Activated CD4-positive, alpha-beta T cell treated with anti-CD3 and anti-CD28 coated beads, Interleukin-2, amount 50 U/mL, for 24 hours (primary cell): ENCODE measurements at places on chromosomes 13 and 19.

DNA sequence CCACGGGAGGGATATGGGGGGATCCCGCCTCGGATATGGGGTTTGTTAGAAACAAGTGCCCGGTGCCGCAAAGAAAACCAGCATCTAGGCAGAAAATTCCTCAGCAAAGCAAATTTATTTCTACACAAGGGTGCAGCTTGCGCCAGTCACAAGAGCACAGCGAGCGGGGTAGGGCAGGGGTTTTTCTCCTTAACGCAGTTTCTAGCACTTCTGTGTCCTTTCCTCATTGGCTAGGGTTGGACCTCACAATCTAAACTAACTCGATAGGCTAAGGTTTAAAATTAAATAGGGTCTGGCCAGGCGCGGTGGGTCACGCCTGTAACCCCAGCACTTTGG is 595 bp downstream of the ZNF440 start:
- DNase-seq = no peak

GRCh38 chr19:55206664-55207500 is 2.4 kb downstream of the PTPRH start:
- DNase-seq = no peak

GRCh38 chr13:43095771-43096719 is 72.7 kb downstream of the DNAJC15 start:
- no peak for DNase-seq

GRCh38 chr13:88112526-88112925 is 441.4 kb downstream of the SLITRK5 start:
- DNase-seq = no peak

GRCh38 chr13:73904625-73905024 is 229.6 kb downstream of the KLF12 start:
- no peak for DNase-seq

DNA sequence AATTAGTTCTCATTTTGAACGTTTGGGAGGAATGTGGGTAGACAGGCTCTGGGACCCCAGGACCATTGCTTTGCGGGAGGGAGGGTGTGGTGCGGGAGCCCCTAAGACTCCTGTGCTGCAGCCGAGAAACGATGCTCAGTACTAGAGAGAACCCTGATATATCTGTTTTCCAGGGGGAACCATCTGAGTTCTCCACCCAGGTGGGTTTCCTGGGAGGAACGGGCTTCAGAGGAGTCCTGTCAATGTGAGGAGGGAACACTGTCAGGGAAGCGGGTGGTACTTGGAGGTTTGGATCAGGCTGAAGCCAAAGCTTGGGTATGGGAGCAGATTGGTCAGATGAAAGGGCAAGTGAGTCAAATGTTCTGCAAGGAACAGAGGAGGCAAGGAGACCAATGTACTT is 358.0 kb downstream of the FGF9 start:
- DNase-seq = no peak

GRCh38 chr13:65555962-65556361 is 1674.2 kb downstream of the PCDH9 start:
- DNase-seq = no peak

DNA sequence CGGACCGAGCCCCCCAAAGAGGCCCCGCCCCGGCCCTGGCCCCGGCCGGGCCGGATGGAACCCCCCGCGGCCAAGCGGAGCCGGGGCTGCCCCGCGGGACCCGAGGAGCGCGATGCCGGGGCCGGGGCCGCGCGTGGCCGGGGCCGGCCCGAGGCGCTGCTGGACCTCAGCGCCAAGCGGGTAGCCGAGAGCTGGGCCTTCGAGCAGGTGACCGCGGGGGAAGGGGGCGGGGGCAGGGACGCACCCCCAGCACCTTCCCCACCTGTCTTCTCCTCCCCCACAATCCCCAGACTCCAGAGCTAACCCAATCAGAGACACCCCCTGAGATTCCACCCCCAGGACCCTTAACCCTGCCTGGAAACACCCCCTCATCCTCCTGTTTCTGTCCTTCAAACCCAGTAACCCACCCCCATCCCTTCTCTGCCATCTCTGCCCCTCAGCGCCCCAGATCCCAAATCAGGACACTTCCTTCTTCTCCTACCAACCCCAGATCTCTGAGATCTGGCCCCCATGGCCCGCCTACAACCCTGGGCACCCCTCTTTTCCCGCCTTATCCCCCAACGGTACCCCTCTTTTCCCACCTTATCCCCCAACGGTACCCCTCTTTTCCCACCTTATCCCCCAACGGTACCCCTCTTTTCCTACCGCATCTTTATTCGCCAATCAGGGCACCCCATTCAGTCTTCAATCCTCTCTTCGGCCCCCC is 505 bp downstream of the ZSWIM4 start:
- no peak for DNase-seq

DNA sequence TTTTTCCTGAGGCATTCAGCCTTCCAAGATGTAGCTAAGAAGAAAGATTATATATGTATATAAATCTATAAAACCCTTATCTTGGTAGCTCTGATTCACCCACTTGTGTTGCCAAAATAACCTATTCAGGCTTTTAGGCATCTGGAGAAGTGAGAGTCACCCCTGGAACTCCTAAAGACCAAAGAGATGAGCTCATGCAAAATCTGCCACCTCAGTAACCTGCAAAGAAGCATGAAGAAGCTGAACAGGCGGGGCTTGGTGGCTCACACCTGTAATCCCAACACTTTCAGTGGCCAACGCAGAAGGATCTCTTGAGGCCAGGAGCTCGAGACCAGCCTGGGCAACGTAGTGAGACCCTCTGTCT is 393.7 kb downstream of the FOXO1 start:
- no peak for DNase-seq

DNA sequence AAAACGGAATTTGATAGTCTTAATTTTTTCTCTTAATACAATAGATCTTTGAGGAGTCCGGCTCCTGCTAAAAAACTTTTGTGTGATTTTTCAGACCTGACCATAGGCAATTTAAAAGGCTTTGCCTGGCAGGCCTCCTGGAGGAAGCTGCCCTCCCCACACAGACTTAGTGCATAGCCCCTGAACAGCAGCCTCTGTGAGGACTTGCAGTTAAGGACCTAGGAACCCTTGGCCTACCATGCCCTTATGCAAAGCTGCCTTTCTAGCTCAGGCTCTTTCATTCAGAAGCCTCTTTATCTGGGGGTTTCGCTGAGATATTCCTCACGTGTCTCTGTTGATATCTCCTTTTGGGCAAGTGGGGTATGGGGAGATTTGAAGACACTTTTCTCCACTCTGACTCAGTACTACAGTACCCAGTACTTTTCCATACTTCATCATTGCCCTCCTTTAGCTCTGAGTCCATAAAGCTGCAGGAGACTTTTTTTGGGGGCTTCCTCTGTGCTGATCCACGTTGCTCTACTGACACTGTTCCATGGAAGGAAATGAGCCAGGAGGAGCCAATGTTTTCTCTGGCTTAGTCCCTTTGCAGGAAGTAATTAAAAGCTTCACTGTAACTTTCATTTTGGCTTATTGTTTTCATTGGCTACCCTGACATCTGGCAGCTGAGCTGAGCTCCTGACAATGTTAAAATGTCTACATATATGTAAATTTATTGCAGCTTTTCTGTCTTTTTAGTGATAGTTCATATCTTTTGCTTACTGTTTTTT is 283.1 kb downstream of the TDRD3 start:
- DNase-seq = no peak

DNA sequence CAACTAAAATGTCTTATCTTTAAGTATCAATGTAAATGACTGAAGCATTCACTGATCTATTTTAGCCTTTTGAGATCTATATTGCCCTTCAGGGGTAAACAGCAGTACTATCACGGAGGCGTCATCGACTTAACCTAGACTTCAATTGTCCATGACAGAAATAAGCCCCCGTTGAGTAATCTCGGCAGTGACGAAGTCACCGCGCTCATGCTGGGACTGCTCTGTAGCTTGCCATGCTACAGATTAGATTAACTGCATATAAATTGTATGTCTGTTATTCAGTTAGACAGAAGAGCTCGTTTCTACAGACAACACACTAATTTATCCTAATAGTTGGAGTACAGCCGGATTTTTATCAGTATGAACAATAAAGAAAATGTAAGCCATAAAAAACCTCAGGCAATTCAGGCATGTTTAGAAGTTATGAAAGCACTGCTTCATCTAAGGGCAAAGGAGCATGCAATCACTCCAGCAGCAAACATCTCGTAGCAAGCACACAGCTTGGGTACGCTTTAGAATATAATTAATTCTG is 56.6 kb downstream of the TUBGCP3 start:
- DNase-seq = no peak

DNA sequence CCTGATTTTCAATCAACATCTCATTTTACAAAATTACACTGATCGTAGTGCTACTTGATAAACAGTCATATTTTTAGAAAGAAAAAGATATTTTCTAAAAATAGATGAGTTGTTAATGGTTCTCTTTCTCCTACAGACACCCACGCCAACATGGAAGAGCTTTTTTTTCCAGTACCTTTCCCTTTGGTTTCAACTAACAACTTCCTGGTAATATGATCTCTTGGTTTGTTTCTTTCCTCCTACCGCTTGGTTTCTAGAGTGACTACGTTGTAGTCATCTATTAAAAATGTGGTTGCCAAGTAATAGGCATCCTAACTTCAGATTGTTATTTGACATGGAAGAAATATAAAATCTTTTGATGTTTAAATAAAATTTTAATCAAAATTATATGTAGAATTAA is 189.0 kb downstream of the LACC1 start:
- DNase-seq = no peak

DNA sequence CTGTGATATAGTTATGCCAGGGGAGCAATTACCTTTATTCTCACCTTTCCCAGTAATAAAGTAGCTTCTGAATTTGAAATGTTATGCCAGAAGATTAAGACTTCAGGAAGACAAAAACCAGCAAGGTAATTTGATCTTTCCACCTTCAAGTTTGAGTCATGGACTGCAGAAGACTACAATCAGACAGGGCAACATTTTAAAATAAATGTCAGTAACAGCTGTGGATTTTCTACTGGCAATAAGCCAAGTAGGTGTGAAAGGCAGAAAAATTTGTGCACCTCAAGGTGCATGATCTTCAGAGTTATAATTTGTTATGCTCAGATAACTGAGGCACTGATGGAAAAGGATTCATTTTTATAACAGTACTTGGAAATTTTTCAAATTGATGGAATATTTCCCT is 54.9 kb downstream of the SLITRK1 start:
- DNase-seq = no peak

GRCh38 chr13:94173312-94173854 is 306.1 kb downstream of the DCT start:
- no peak for DNase-seq

GRCh38 chr13:79457948-79458347 is 23.0 kb upstream of the NDFIP2 start:
- DNase-seq = peak; percentile 17

- no peak for DNase-seq
These were observed 204.3 kb downstream of the SUCLA2 start for GRCh38 chr13:47796816-47797215.

DNA sequence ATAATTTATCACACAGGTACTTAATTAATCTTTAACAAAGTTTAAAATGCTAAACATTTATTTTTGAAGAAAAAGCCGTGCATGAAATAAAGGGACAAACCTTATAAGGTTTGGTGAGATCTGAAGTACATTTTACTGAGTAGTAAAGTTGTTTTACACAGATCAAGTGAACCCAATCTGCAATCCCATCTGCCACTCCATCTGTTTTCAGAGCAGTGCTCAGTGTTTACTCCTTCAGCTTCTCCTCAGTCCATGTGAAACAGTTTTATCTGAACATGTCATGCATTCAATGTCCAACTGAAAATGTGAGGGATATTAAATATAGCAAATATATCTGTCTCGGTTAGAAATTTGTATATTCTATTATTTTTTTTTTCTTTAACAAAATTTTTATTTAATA is 166.8 kb downstream of the MAB21L1 start:
- no peak for DNase-seq

DNA sequence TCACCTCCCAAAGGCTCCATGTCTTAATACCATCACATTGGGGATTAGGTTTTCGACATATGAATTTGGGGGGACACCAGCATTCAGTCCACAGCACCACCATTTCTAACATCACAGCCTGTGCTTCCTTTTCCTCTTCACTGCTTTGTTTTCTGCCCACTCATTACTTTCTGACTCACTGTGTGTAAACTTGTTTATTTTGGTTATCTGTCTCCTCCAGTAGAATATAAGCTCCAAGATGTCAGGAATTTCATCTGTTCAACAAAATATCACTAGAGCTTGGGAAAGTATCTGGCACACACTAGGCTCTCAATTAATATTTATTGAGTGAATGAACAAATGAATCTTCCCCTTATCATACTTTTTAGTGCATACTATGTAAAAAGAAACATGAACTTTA is 152.0 kb downstream of the NUFIP1 start:
- DNase-seq = no peak

DNA sequence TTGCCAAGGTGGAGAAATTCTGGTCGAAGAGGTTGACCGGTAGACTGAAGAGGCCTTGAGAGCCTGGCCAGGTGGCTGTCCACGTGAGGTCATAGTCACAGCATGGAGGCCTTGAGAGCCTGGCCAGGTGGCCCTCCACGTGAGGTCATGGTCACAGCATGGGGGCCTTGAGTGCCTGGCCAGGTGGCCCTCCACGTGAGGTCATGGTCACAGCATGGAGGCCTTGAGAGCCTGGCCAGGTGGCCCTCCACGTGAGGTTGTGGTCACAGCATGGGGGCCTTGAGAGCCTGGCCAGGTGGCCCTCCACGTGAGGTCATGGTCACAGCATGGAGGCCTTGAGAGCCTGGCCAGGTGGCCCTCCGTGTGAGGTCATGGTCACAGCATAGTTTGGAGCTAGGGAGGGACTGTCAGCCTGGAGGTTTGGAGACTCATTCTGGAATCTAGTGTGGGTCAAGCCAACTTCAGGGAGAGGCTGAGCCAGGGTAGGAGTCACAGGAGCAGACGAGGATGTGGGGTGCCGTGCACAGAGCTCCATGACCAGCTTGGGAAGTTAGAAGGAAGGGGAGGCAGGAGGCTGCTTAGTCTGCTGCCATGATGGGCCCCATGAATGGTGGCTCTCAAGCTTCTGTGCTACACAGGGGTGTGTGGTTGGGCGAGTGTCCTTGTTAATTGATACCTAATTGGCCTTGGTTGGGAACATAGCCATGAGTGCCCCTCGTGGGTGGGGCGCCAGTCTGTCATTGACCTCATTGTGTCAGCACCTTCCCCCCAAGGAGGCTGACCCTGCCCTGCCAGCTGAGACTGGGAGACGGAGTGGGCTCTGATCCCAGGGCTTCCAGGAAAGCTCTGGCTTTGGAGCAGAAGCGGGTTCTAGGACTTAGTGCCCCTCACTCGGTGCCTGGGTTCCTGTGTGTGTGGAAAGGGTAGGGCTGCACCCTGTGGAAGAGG is 4.0 kb downstream of the LENG9 start:
- no peak for DNase-seq

- DNase-seq = no peak
These were observed 12.8 kb upstream of the DHRS12 start for GRCh38 chr13:51816604-51817249.

- DNase-seq = no peak
These were observed 13.2 kb downstream of the MARCHF2 start for GRCh38 chr19:8426283-8426682.

- DNase-seq = no peak
These were observed 41.8 kb downstream of the TPT1 start for GRCh38 chr13:45299194-45299593.

DNA sequence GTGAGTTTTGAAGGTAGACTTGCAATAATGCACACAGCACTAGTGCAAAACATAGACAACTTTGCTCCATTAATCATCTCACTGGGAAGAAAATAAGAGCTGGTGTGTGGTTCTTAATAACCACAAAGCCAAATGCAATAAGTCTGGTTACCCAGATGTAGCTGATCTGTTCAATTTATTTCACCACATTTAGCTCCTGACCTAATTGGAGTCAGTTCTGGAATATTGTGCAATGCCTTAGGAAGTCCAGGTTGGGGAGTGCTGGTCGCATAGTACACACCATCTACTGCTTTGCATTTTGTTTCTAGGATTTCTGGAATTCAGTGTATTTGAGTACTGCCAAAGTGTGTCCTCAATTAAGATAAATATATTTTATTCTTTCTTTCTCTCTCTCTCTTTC is 483.3 kb upstream of the SPRY2 start:
- no peak for DNase-seq
